COLO829 (cell line): ENCODE measurements at places on chromosomes 7 and 10.

- DNase-seq: no peak
Measured at GRCh38 chr10:13891128-13892000, 304.6 kb downstream of the PRPF18 start.

GRCh38 chr7:132276234-132276630 lies 300.0 kb downstream of the PLXNA4 start:
- DNase-seq: no peak

- DNase-seq: peak; percentile 77
Measured at GRCh38 chr10:126215746-126216631, 172.3 kb downstream of the ADAM12 start.

- DNase-seq: no peak
Measured at GRCh38 chr7:115040495-115040894, 118.6 kb downstream of the MDFIC start.

DNA sequence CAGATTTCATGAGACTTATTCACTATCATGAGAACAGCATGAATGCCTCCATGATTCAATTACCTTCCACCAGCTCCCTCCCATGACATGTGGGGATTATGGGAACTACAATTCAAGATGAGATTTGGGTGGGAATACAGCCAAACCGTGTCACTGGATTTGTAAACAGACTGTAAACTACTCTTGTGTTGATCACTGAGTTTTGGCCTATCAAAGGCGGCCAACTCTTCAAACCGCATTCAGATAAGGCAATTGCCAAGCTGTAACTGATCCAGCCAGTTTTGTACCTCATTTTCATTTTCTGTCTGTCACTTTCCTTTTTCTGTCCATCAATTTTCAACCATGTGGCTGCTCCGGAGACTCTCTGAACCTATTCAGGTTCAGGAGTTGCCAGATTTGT lies 27.2 kb upstream of the PAPSS2 start:
- DNase-seq: no peak

- no peak for DNase-seq
Measured at GRCh38 chr7:2251841-2252771, 10.1 kb downstream of the NUDT1 start.

- peak; percentile 50 for DNase-seq
Measured at GRCh38 chr7:140230516-140230860, 53.7 kb upstream of the KDM7A start.

GRCh38 chr7:91311839-91312238 lies 47.6 kb downstream of the FZD1 start:
- no peak for DNase-seq

GRCh38 chr10:90985321-90985933 lies 64.5 kb upstream of the ANKRD1 start:
- no peak for DNase-seq

DNA sequence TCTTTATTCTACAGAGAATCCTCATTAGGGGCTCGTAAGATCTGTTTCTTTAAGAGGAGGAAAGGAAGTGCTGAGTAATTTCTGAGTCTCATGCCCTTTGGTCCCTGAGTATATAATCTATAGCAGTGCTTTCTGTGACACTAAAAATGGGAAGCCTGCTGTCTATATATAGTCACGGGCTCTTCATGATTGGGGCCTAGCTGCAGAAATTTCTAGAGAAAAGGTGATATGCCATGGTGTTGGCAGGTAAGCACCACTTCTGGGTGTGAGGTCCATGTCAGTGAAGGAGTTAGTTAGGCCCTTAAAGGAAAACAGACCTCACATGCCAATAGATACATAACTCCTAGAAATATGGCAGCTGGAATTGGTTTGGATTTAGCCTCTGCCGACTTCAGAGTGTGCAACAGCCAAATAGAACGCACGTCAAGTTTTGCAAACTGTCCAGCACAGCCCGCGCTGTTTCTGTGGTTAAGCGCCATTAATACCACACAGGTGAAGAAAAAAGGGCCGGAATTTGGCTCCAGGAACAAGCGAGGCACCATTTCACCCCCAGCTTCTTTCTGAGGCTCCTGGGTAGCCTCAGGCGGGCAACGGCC lies 123.2 kb downstream of the TACC2 start:
- no peak for DNase-seq

GRCh38 chr7:158526531-158526930 lies 61.1 kb downstream of the PTPRN2 start:
- DNase-seq: no peak

GRCh38 chr7:99210265-99210970 lies 2.5 kb upstream of the KPNA7 start:
- no peak for DNase-seq

DNA sequence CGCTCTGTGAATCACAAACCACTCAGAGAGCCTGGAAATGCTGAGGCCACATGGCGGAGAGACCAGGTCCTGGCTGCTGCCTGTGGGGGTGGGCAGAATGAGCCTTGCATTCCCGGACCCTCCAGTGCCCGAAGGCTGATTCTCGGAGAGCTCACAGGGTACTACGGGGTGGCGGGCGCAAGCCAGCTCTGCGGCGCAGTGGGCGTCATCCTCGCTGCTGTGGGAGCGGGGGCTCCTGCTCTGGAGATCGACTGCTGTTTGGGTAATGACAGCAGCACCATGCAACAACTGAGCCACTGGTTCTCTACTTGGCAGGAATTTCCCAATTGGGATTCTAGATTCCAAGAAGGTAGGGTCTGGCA lies 108.0 kb downstream of the PTPRN2 start:
- DNase-seq: no peak

- peak; percentile 95 for DNase-seq
Measured at GRCh38 chr7:83468251-83468739, 180.6 kb downstream of the SEMA3E start.

GRCh38 chr10:75202321-75203045 lies 8.1 kb upstream of the VDAC2 start:
- no peak for DNase-seq

DNA sequence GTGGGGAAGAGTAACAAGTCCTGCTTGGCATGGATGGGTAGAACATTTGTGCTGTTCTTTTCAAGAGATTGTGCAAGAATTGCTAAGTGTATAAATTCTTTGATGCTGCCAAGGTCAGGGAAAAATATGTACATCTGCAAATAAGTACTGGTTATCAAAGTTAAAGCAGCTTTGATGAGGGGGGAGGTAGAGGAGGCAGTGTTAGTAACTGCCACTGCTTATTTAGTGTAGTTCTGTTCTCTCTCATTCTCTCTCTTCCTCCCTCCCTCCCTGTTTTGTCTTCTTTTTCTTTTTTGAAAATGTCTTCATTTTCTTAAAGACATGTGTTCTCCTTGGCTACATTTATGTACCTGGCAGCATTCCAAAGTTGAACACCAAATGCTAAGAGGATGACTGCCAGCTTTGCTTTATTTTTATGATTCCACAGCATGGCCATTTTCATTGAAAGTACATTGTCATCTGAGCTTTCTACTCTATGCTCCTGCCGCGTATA lies 18.6 kb downstream of the CACNB2 start:
- no peak for DNase-seq

DNA sequence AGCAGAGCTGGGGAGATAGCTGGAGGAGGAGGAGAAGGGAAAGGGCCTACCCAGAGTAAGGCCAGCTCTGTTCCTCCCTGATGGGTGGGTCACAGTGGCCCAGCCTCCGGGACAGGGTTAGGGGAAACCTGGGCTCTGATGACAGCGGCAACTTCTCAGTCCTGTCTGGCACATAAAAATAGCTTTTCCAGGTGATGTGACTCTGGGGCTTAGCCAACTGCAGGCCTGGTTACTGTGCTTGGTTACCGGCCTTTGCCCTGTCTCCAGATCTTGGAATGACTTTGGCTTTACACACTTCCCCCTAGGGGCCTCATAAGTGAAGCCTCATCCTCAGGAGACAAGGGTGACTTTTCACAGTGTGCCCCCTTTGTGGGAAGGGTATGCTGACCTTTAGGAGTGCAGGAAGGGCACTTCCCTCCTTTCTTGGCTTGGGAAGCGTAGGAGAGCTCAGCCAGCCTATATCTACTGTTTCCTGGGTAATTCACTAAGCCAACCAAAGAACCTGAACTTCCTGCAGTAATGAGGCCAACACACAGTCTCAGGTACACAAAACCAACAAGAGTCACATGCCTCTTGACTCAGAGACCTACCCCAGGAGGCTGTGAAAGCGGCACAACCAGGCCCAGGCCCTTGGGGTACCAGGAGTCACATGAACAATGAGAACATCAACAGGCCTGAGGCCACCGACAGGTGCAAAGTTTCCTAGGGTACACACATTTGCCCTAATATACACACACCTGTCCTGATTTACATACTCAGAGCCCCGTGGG lies 11.7 kb upstream of the HILPDA start:
- DNase-seq: no peak

DNA sequence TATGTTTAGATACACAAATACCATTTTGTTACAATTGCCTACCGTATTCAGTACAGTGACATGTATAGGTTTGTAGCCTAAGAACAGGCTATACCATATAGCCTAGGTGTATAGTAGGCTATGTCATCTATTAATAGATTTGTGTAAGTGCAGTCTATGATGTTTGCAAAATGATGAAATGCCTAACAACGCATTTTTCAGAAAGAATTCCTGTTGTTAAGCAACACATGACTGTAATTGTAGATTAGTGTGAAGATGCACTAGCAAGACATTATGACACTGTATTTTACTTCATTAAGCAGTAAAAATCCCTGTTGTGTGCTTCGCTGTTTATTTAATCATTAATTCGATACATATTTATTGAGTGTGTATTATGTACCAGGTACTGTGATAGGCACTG lies 446.0 kb downstream of the SUGCT start:
- no peak for DNase-seq
